ENCODE measurements at places on chromosomes 3 and 15.

- no peak for DNase-seq
Measured at GRCh38 chr15:91113030-91113429, 13.0 kb downstream of the SV2B start.

DNA sequence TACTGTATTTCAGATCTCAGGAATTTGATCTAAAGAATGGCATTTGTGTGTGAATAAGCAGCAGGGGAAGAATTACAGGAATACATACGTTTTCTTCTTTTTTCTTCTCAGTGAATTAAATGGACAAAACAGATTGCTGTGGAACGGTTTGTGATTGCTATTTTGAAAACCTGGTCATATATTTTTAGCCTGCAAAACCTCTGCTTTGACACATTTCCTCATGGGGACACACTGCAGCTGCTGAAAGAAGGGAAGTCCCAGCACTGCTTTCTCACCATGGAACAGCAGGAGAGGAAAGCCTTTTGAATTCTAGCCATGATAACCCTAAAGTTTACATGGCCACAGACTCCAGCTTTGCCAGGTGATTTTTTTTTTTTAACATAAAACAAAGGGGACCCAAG is 315.0 kb downstream of the OXSM start:
- DNase-seq = no peak

GRCh38 chr15:56124391-56124790 is 119.3 kb downstream of the RFX7 start:
- no peak for DNase-seq

- no peak for DNase-seq
Measured at GRCh38 chr3:135263331-135263730, 468.3 kb downstream of the EPHB1 start.

DNA sequence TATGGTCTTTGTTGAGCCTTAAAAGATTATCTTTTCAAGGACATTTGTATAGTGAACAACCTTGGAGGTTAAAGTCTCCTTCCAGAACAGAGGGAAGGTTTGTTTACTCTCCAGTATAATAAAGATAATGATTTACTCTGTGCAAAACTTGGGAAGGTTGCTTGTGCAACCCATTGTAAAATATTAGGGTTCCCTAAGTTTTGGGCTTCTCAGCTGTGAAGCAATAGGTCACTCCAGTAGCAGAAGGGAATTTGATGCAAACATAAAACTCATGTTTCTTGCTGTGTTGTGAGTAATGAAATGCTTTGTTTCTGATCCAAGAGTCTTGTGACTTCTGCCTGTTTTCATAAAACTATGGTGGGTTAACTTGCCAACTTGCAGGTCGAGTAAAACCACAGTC is 177.5 kb downstream of the SUCNR1 start:
- DNase-seq = no peak

DNA sequence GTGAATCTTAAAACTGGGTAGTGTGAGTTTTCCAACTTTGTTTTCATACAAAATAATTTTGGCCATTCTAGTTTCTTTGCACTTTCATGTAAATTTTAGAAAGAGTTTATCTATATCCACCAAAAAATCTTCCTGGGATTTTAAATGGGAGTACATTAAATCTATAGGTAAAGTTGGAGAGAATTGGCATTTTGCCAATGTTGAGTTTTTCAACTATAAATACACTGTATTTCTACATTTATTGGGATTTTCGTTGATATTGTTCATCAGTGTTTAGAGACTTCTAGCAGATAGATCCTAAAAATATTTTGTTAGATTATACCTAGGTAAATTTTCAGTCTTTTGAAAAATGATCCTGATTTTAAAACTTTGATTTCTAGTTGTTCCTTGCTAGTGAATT is 83.1 kb upstream of the CCDC54 start:
- no peak for DNase-seq

DNA sequence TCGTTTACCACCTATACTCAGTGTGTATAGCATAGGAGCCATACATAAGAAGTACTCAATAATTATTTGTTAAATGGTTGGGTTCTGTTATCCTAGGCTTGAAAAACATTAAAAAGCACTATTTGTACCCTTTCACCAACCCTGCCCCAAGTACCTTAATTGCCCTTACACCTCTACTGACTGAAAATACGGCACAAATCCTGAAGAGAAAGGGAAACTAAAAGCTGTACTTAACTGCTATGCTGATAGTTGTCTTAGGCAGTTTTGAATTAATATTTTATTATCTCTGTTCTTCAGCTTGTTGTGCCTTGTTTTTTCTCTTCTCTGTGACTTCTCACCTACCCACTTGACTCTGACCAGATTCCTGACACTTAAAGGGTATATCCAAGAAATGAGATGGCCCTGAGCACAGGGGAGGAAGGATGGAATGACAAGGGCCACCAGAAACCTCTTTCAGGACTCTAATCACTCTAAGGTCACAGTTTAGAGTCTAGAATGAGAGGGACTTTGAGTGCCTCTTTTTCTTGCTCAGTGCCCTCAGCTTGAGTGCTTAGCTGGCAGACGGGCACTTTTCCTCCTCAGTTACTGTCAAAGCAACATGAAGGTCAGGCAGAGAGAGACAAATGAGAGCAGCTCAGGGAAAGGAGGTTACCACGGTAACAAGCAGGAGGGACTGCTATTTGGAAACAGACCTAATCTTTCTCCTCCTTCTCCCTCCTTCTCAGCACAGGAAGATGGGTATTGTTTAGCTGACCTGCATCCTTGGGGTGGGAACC is 136.5 kb downstream of the ZNF609 start:
- no peak for DNase-seq
